ENCODE measurements at places on chromosomes 3 and 15. TPM values are rescaled to one million over a fixed set of nuclear protein-coding genes. Genes with fewer than 3 reads are reported as not detected.

DNA sequence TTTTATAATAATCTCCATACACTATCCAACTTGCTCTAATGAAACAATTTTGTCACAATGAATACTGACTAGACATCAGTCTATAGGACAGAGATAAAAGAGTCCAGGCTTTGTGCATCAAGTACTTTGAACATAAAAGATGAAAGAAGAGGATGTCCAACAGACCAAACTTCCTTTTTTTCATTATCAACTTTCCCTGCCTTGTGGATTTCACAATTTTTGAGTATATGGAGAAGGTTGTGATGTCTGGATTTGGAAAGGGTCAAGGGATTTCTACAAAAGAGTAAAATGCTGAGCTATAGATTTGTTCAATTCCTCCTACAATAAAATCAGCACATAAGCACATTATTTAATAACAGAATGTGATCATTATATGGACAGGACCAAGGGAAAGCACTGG lies 25.7 kb downstream of the CD47 start:
- DNase-seq, result no peak

DNA sequence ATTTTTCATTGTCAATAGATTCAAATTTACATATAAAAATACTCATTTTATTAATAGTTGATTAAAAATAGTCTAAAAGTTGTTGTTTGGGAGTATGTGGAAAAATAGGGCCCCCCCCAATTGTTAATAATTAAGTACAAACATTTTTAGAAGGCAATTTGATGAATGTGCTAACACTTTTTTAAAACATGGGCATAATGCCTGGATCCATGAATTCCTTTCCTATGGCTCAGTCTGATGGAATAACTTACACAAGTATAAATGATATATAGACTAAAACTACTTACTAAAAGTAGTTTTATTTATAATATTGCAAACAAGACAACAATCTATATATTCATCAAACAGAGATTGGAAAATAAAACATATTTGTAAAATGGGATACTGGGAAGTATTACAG lies 247.2 kb upstream of the LRRN1 start:
- no peak for DNase-seq

GRCh38 chr3:463252-464192 lies 267.0 kb downstream of the CHL1 start:
- no peak for DNase-seq

The STRIT1 gene
- polyA plus RNA-seq, result 2.0 TPM
